Pulmonary artery endothelial cell (primary cell): ENCODE measurements at places on chromosomes 5 and 9.

DNA sequence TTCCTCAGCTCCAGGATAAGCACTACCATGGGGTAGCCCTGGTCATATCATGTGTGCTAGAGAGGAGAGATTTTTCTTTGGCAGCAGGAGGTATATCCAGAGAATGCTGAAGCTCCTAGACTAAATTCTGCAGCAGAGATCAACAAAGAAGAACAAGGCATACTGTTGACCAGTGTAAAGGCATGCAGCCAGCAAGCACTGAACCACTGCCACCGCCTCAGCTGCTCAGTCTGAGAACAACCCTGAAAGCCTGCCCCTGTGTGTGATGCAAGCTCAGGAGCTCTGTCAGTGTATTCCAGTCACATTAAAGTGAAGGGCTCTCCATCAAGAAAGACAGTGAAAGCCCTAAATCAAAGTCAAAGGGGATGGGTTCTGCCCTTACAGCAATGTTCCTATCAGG is 439.5 kb upstream of the CD180 start:
- no peak for DNase-seq

GRCh38 chr9:107933516-107933915 is 443.9 kb upstream of the KLF4 start:
- no peak for DNase-seq

GRCh38 chr9:34403554-34404380 is 27.1 kb upstream of the MYORG start:
- no peak for DNase-seq

DNA sequence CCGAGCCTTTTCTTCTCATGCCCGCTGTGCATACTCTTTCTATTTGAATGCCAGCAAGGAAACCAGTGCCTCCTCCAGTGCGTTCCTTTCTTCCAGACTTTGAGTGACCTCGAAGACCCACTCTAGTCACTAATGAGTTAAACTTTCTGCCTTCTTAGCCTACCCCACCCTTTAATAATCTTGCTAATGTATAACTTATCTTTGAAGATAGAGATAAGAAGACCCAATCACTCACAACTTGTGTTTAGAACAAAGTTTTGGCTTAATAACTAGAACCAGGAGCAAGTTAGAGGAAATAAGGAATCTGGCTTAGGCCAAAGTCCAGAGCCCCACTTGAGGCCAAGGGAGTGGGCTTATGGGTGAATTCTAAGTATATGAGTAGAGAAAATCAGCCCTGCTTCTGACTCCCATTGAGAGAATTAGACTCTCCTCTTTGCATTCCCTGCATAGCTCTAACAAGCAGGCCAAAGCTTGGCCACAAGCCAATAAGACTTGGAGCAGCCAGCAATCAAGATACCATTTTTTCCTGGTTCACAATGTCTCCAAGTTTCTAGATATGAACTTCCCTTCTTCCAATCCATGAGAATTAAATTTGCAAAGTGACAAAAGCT is 181.5 kb upstream of the PIK3R1 start:
- no peak for DNase-seq

DNA sequence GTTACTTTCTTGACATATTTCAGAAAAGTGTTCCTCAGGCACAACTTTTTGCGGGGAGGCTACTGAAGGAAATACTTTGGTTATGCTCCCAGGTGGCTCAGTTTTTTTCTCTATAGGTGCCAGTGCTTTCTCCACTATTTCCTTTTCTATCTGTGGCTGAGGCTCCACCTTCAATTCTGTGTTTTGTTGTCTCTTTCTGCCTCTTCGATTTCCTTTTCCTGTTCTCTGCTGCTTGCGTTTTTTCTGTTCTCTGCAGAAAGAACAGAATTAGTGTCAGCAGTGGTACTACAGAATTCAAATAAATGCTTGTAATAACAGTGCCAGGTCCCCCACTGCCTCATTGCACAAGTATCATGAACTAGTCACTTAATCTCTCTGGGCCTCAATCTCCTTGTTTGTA is 7.0 kb downstream of the HEMGN start:
- DNase-seq = no peak

DNA sequence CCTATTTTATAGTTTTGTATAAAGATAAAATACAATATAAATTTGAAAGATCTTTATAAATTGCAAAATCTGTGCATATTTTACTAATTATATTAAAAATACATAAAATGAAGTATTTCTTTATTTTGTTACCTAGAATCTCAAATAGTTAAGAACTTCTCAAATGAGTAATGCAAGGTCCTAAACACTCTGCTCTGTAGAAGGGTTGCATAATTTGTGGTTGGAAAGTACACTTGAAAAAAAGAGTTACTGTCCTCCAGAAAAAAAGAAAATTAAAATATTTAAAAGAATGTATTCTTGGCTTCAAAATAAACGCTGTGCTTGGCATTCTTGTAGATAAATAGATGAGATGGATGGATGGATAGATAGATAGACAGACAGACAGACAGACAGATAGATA is 428.8 kb upstream of the CDH6 start:
- DNase-seq = no peak

- DNase-seq = no peak
Observed at GRCh38 chr5:93596310-93596675, 13.3 kb downstream of the NR2F1 start.

GRCh38 chr5:39217365-39218281 is 1.7 kb downstream of the FYB1 start:
- DNase-seq = peak; percentile 47

- DNase-seq = no peak
Observed at GRCh38 chr9:129323999-129324553, 146.0 kb upstream of the IER5L start.

DNA sequence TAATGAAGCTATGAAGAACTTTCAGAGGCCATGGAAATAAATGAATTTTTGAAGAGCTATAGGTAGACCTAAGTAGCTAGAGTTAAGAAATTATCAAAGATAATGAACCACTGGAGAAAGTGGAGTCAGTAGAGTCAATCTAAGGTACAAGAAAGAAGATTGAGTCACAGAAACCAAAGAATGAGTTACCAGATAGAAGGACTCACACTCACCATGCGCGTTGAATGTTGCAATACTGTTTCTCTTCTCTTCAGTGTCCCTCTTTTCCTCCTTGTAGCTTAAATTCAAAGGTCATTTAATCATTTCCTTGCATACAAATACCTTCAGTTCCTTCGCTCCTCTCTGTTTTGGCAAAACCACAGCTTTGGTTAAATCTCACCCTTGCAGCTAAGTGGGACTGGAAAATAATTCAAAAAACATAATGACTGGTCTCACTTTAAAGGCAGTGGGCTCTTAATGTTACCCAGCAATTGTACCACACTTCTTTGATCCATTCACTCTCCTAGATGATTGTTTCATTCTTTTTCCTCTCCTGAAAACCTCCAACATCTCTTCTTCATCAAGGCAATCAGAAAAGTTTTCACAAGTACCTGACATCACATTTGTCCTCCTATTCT is 58.3 kb downstream of the NIPBL start:
- DNase-seq = no peak

DNA sequence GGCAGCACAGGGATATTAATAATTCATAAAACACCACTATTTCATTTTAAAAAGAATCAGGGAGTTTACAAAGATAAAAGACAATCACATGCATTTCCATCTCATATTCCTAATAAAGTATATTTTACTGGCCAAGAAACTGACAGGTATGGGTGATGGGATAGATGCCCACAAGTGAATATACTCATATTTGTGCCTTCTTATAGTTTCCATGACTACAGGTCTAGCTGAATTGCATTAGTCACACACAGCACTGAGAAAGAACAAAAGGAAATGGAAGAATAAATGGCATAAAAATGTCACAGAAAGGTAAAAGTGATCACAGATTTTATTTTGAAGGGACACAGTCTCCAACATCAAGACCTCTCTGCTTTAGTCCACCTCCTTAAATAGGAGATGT is 193.5 kb downstream of the PLK2 start:
- no peak for DNase-seq

GRCh38 chr9:126043681-126044080 is 282.9 kb upstream of the MVB12B start:
- peak; percentile 13 for DNase-seq

GRCh38 chr5:153365547-153365946 is 124.9 kb upstream of the GRIA1 start:
- DNase-seq = no peak

GRCh38 chr5:98031926-98032325 is 741.5 kb upstream of the RGMB start:
- no peak for DNase-seq

DNA sequence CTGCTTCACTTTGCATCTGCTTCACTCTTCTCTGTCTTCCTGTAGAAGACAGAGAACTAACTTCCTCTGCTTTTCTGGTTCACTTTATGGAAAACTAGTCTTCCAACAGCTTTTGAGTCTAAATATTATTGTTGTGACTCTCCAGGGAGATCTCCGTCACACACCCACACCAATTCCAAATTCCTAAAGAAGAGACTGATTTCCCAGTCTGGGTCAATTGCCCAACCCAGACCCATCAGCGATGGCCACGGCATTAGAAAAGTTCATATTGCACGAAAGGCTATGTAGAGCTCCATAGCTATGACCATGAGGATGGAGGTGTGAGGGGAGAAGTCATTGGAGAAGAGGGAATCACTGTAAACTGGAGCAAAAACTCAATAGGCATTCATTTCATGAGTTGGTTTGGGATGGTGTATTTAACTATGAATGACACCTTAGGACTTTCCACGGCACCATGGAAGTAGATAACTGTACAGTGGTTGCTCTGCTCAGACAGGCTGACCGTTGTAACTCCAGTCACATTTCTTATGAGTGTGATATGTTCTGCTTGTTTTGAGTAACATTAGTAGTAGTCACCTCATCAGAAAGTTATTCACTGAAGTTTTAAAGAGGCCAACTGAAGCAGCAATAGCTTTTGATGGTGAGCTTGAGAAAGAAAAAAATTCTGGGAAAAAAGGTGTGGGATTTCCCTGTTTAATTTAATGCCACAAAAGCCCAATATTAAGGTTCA is 78.1 kb upstream of the MAMDC2 start:
- no peak for DNase-seq

DNA sequence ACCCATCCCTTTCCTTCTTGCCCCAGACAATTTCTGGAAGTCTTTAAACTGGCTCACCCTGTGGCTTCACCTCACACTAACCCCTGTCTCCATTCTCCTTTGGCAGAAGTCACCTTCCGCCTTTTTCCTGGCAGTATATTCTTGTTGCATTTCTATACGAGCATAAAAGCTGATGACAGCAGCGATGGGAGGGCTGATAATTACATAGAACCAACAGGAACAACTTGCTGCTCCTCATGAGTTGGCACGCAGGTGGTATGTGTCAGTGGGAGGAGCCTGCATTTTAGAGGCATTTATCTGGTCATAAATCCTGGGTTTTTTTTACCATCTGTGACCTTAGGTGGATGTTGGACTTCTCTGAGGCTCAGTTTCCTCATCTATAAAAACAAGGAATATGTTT is 61.4 kb upstream of the CKMT2 start:
- no peak for DNase-seq

DNA sequence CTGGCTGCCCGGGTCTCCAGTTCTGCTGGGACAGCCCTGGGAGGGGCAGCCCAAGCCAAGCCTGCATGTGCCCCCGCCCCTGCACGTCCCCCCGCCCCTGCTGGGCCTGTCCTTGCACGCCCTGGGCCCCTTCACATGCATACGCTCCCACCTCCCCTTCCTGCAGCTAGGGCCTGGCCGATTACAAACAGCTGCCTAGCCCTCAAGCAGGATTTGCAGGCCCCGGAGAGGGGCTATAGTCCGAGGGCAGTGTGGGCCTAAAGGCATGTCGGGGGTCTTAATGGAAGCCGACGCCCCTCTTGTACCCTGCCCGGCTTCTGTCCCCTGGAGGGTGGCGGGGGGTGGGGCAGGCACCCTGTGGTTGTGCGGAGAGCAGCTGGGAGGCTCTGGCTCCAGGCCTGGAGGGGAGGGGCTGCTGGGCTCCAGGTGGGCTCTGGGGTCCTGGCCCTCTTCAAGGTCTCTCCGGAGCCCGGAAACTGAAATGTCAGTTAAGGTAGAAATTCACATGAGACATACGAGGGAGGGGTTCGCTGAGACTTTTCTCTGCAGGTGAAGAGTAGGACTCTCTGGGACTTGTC is 16.9 kb downstream of the COL5A1 start:
- no peak for DNase-seq

DNA sequence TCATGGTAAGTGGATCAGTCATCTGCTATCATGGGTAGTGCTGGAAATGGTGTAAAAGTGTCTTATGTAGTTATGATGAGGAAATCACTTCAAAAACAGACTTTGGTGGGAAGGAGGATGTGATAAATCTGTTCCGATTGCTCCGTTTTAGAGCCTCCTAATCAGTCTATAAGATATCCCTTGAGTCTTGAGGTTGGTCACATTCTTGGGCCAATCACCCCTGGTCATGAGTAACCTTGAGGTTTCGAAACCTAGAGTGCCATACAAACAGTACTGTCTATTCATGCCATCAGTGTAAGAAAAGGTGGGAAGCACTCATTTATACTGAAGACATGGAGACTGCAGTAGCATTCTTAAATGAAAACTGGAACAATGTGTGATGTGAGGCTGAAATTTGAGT is 45.8 kb downstream of the LRRTM2 start:
- DNase-seq = no peak

DNA sequence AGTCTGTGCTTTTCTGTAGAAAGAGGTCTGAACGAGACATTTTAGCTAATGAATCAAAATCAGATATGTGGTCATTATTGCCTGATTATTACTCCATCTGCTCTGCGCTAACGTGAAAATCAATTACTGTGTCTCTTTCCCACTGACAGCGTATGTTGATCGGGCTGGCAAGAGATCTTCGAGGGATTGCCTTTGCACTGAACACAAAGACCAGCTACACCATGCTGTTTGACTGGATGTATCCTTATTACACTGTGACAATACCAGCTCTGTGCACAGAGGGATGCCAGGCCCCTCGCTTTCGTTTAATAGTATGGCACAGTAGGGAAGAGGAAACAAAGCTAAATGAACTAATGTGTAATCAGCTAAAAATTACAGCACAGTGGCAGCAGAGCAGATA is 103.7 kb upstream of the TLX3 start:
- DNase-seq = no peak

DNA sequence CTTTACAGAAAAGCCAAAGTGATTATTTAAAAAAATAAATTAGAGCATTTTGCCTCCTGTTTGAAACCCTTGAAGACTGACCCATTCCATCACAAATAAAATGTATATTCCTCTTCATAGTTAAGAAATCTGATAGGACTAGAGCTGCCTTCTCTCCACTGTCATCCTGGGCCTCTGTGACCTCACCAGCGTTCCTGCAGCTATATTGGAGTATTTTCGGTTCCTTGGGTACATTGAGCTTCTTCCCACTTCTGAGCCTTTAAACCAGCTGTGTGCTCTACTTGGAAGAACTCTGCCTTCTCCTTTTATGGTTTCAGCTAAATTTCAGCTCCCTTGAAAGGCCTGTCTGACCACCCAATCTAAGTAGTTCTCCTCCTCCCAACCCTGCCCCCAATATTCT is 99.1 kb upstream of the ABCA1 start:
- no peak for DNase-seq

DNA sequence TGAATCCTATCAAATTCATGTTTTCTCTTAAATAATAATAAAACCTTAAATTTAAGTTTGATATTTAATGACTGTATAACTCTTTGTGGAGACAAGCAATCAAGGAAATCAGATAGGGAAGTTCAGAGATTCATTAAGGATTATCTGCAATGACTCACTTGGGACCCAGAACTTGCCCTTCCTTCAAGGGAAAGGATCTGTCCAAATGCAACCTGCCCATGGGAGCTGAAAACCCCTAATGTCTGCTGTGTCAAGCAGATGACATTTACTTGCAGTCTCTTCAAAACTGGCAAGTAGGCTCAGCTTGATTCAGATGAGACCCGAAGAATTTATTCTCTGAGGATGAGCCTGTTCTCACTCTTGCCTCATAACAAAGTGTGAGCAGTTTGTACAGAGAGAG is 1577.6 kb downstream of the EFNA5 start:
- DNase-seq = no peak
